ENCODE measurements at places on chromosomes 6 and 20.

DNA sequence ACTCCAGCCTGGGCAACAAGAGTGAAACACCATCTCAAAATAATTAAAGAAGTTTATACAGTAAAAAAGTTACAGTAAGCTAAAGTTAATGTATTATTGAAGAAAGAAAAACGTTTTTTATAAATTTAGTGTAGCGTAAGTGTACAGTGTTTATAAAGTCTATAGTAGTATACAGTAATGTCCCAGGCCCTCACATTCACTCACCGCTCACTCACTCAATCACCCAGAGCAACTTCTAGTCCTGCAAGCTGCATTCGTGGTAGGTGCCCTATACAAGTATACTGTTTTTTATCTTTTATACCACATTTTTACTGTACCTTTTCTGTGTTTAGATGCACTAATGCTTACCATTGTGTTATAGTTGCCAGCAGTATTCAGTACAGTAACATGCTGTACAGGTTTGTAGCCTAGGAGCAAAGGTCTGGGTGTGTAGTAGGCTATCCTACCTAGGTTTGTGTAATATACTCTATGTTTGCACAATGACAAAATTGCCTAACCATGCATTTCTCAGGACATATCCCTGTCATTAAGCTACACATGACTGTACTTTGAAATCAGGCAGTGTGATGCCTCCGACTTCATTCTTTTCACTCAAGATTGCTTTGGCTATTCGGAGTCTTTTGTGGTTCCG, 16.7 kb downstream of the MGME1 start:
- DNase-seq = no peak

DNA sequence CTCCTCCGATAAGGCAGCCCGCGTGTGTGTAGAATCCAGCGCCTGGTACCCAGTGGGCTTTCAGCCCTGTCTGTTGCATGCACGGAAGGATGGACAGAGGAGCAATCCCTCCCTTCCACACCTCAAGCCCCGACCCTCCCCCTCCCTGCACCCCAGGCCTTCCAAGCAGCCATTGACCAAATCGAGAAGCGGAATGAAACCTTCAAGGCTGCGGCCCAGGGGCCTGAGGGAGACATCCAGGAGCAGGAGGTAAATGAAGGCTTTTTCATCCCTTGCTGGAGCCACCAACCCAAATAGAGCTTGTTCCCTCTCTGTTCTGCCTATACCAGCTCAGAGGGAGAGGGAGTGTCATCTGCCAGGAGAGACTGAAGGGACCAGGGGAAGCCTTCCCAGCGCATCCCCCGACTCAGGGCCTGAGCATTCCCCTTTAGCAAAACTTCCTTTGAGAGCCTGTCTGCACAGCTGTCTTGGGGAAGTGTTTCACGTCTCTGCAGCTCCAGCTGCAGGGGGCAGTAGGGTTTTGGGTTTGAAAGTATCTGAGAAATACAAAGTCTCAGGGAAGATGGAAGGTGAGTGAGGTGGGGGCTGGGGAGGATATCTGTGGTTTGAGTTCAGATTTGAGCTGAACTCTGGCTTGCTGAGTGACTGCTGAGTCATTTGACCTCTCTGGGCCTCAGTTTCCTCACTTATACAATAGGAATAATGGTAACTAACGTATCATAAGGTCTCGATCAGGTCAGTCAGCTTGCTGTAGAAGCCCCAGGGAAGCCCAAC, 16.1 kb downstream of the FGD2 start:
- DNase-seq = no peak

DNA sequence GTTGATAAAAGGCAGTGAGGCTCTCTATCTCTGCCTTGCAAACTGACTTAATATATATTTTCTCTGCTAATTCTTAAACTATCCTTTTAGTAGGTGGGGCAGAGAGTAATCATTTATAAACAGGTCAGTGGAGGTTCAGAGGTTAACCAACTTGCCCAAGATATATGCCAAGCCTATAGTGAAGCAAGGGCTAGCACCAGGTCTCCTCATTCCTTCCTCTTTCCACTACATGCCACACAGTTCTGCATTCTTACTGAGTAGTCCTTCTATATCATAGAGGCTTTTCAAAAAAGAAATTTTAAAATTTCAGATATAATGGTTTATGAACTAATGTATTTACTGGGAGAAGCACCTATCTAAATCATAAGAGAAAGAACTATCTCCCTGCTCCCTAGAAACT, 8.5 kb downstream of the ARG1 start:
- DNase-seq = no peak

DNA sequence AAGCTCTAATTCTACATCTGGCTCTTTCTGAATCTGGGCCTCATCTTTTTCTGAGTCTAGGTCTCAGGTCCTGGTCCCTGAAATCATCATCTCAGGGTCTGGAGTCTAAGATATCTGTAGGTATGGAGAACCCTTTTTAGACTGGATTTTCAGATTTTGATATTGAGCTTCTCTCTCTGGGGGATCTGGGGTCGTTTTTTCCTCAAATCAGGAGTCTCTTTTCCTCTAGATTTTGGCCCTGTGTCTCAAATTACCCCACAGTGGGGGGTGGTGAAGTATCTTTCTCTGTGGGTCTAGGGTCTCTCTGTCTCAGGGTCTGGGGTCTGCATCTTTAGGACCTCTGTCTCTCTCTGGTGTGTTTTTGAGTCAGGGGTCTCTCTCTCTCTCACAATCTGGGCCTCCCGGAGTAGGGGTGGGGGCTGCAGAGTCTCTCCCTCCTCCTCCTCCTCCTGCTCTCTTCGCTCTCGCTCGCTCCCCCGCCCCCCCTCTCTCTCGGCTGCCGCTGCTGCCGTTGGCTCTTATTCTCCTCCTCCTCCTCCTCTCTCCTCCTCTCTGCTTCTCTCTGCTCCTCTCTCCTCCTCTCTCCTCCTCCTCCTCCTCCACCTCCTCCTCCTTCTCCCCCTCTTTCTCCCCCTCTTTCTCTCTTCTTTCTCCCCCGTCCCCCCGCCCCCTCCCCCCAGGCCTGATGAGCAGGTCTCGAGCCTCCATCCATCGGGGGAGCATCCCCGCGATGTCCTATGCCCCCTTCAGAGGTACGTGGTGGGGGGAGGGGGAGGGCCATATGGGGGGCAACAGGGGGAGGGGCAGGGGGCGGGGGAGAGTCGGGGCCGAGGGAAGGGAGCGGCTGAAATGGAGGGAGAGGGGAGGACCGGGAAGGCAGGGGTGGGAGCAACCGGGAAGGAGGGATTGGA, at the start of gene SYNGAP1:
Gene SYNGAP1, plus strand, starts transcription at position 486 of the 911 bp plus-strand sequence. Its CDS starts 200 bp downstream, at position 686.
- no peak for DNase-seq

DNA sequence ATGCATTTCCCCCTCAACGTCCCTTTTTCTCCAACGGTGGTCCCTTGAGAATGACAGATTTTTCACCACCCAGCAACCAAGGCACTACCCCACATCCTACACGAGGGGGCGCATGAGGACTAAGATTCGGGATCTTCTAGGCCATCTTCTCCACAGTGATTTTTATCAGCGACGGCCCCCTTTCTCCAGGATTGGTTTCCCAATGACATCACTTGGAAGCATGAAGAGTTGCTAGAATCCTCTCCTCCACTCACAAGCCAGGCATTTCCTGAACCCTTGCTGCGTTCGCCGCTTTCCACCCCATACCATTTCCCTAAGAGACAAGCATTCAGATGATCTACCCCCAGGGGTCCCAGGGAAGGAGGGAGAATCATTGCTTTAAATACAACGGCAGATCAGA, 252.0 kb downstream of the HIVEP2 start:
- peak; percentile 67 for DNase-seq

GRCh38 chr20:62905536-62906117, 20.7 kb downstream of the DIDO1 start:
- DNase-seq = no peak

DNA sequence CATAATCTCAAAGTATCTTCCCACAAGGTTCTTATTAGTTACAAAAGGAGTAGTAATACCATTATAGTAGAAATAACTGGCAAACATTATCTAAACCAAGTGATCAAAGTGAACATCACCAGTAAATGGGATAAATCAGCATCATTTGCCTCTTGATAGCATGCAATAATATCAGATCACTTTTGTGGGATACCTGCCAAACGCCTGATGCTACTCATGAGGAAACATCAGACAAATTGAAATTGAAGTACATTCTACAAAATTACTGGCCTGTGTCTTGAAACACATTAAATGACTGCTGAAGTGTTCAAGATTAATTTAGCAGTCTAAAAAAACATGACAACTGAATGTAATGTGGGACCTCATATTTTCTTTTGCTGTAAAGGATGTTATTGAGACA, 208.1 kb downstream of the TINAG start:
- DNase-seq = no peak

GRCh38 chr6:48883116-48883515, 579.9 kb downstream of the MMUT start:
- DNase-seq = no peak

DNA sequence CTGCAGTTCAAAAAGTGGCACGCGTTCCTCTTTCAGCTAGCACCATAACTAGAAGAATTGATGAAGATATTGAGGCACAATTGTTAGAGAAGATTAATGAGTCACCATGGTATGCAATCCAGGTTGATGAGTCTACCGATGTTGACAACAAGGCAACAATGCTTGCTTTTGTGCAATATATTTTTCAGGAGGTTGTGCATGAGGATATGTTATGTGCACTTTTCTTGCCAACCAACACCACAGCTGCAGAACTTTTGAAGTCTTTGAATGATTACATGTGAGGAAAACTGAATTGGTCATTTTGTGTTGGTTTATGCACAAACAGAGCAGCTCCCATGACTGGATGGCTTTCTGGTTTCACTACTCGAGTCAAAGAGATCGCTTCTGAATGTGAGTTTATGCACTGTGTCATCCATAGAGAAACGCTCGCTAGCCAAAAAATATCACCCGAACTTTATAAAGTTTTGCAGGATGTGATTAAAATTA, 129.3 kb upstream of the SLC24A3 start:
- DNase-seq = no peak

DNA sequence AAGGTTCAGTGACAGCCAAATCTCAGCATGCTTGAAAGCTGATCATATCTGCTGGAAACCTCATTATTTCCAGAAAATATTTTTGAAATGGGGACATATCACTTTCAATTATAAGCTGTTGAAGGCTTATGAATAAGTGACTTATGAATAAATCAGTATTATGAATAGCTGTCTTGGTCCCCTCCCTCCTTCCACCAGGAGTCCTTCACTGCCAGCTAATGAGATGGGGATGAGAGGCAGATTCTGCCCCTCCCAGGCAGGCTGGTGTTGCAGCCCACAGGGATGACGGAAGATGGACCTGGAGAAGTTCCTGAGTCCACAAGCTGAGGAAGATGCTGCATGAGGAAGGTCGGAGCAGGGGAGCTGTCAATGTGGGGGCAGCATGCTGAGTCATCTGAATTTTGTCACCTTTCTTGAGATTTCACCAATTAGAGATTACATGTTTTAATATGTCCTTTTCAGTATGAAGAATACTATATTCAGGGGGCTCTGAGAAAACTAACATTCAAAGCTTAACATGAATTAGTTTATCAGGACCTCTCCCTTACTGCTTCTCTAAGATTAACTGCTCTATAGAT, 112.2 kb downstream of the DTNBP1 start:
- no peak for DNase-seq

- DNase-seq = no peak
These were observed 12.3 kb upstream of the COL9A1 start for GRCh38 chr6:70315079-70315751.

- DNase-seq = no peak
These were observed 253.9 kb downstream of the SLC24A3 start for GRCh38 chr20:19466206-19466928.

DNA sequence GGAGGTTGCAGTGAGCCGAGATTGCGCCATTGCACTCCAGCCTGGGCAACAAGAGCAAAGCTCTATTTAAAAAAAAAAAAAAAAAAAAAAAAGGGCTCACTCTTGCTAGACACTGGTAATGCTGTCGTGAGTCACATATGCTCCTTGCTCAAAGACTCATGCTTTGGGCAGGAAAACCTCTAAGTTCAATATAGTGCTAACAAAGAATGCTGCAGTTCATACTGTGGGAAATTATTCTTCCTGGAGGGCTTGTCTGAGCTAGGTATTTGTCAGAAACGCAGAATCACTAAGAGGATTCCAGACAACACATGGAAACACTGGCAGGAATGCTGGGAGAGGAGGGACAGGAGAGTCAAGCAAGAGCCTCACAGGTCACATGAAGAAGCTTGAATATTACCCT, 2.3 kb upstream of the LYRM2 start:
- DNase-seq = no peak

DNA sequence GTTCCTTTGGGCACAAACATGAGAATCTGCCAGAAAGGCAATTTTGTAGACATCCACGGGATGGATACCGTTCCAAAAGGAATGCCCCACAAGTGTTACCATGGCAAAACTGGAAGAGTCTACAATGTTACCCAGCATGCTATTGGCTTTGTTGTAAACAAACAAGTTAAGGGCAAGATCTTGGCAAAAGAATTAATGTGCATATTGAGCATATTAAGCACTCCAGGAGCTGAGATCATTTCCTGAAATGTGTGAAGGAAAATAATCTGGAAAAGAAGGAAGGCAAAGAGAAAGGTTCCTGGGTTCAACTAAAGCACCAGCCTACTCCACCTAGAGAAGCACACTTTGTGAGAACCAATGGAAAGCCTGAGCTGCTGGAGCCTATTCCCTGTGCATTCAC, 103.9 kb upstream of the ARG1 start:
- no peak for DNase-seq

DNA sequence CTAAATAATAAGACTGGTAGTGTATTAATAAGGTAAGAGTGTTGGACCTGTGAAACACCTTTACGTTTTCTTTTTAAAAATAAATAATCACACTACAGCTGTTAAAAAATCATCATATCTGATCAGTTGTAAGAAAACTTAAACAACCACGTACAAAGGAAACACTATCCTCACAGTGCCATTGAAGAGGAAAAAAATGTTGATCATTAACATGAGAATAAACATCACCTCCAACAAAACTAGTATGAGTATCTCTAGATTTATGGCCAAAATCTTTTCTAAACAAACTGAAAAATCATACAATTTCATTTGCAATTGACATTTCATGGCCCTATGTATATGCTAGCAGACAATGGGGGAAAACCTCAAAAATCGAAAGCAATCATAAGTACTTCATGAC, 590 bp downstream of the EYS start:
- no peak for DNase-seq

- peak; percentile 24 for DNase-seq
These were observed 22.6 kb upstream of the HLA-DQB2 start for GRCh38 chr6:32785781-32786533.

DNA sequence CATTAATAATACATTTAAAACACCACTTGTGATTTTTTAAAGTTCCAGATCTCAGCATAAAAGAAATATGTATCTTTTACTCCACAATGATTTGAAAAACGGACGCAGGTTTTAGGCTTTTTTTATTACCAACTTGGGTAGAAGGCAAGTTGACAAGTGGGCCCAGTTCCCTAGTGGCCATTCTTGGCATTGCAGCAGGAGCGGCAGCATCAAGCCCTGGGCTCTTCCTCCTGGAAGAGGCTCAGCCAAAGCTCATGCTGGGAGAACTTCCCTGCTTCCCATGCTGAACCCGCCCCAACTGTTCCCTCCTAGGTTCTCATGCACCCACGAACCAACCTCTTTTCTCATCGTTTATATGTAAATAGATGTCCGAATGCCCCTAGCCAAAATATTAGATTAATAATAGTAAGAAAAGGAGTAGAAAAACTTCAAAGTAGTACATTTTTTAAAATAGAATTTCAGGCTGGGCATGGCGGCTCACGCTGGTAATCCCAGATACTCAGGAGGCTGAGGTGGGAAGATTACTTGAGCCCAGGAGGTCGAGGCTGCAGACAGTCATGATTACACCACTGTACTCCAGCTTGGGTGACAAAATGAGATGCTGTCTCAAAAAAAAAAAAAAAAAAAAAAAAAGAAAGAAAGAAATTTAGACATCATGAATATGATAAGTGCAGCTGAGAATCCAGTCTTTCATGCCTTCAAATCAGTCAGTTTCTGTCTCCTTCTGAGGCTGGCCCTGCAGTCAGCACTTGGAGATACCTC, 18.2 kb upstream of the MYB start:
- DNase-seq = no peak

GRCh38 chr6:82111114-82111513, 136.4 kb downstream of the IBTK start:
- no peak for DNase-seq

Measured in GM04504 (cell line).